ENCODE measurements at places on chromosomes 13 and 19.

DNA sequence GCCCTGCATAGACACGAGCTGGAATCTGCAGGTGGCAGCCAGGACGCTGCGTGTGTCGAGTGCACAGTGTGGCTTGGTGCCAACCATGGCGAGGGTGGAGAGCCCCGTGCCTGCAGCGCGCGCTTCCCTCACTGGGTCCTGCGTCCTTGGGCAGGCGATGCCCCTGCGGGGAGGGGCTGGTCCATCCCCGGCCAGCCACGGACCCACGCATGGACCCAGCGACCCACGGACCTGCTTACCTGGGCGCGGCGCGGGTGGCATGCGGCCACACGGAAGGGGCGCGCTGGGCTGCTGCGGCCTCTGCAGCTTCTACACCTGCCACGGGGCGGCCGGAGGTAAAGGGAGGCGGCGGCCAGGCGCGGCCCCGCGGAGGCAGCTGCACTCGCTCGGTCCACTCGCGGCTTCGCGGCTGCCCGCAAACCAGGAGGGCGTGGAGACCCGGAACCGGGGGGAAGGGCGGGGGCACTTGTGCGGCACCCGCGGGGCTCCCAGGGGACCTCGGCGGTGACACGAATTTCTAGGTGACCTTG lies 569 bp upstream of the MCF2L start:
- peak; percentile 65 for DNase-seq

- DNase-seq = no peak
These were observed 135.5 kb downstream of the FOXO1 start for GRCh38 chr13:40530961-40531360.

DNA sequence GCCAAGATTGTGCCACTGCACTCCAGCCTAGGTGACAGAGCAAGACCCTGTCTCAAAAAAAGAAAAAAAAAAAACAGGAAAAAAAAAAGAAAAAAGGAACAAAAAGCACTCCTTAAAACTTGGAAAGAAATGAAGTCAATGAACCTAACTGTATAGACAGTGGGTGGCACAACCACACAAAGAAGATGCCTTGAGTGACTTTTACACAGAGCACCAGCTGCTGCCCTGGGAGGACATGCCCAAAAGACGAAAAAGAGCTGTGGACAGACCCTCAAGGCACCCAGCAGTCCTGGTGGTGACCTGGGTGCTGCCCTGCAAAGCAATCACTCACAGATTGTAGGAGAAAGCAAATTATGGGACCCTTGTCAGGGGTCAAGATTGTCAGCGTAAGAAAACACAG lies 5.9 kb upstream of the LAMP1 start:
- no peak for DNase-seq

DNA sequence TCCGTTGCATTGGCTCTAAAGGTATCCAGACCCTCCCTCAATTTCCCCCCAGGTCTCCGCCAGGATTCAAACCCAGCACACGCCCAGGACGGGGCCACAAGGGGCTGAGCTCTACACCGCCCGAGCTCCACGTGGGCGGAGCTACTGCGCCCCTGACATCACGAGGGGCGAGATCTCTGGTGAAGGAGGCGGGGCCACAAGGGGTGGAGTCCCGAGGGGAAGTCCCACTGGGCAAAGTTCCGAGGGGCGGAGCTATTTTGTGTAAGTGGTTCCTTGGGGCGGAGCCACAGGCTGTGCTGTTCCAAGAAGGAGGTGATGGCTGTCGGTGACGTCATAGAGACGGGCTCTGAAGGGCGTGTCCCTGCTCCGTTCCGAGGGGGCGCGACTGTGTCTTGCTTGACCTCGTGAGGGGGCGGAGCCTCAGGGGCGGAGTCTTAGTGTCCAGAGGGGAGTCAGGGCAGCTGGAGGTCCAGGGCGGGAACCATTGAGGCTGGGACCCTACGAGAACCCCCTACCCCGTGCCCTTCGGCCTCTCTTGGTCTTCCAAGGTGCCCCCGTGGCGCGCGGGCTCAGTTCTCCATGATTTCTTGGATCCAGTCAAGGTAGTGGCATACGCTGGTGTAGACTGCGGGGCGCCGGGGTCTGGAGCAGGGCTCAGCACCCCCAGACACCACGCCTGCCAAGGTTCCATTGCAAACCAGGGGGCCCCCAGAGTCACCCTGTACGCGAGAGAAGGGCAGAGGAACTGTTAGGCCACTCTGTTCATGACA lies 1.3 kb upstream of the KLK8 start:
- no peak for DNase-seq

- no peak for DNase-seq
These were observed 762 bp downstream of the ZNF45 start for GRCh38 chr19:43934055-43934984.

- DNase-seq = peak; percentile 35
These were observed 16.8 kb downstream of the SPC24 start for GRCh38 chr19:11138601-11139300.

- DNase-seq = no peak
These were observed 5.1 kb upstream of the SIGLEC7 start for GRCh38 chr19:51136851-51137551.

- DNase-seq = no peak
These were observed 844 bp upstream of the RFX1 start for GRCh38 chr19:14006766-14007562.

DNA sequence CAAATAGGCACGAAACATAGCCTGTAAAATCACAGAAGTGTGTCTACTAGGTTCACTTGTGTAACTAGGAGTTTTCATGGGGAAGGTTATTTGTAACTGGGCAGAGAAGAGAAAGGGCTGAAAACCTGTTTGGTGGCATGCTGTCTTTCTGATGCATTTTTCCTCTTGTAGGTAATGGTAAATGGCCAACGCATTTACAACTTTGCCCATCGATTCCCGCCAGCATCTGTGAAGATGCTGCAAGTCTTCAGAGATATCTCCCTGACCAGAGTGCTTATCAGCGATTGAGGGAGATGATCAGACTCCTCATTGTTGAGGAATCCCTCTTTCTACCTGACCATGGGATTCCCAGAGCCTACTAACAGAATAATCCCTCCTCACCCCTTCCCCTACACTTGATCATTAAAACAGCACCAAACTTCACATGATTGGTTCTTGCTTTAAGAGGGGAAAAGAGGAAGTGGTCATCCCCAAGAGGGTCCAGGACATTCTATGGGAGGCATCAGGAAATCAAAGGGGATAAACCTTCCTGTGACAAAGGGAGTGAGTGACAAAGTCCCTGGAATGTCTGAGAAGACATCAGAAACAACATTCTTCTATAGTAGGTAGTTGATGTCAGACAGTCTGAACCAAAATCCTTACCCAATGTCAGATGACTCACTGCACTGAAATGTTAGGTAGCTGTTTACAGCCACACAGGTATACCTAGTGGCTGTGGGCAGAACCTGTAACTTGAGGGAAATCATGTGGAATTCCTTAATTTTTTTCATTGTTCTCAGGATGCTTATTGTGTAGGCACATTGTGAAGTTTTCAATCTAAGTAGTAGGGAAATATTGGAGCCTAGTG lies 5.0 kb downstream of the LGALS14 start:
- DNase-seq = no peak

DNA sequence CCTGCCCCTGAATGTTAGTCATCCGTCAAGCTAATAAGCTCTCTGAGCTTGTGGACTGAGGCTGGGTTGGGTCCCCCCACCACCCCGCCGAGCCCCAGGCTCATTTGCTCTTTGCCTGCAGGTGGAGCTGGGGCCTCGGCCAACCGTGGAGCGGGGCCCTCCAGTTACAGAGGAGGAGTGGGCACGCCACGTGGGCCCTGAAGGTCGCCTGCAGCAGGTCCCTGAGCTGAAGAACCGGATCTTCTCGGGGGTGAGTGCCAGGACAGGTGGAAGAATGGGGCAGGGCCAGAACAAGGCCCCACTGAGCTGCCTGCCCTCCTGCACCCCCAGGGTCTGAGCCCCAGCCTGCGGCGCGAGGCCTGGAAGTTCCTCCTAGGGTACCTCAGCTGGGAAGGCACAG lies 5.1 kb downstream of the TBC1D17 start:
- DNase-seq = no peak

DNA sequence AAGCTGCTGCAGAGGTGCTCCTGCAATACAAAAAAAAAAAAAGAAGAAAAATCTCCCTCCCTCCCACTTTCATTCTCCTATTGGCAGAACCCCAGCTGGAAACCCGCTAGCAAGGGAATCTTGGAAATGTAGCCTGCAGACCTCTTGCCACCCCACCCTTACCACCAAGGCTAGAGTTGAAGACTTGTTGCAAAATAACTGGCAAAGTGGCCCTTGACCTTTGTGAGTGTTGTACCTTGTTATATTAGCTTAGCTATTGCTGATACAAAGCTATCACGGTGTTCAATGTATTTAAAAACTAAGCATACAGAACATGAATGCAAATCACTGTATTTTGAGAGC lies 57.5 kb upstream of the KCTD4 start:
- DNase-seq = no peak

GRCh38 chr13:43760257-43760656 lies 26.5 kb downstream of the ENOX1 start:
- DNase-seq = no peak

- DNase-seq = no peak
These were observed 278.8 kb downstream of the TSHZ3 start for GRCh38 chr19:31070146-31071065.

DNA sequence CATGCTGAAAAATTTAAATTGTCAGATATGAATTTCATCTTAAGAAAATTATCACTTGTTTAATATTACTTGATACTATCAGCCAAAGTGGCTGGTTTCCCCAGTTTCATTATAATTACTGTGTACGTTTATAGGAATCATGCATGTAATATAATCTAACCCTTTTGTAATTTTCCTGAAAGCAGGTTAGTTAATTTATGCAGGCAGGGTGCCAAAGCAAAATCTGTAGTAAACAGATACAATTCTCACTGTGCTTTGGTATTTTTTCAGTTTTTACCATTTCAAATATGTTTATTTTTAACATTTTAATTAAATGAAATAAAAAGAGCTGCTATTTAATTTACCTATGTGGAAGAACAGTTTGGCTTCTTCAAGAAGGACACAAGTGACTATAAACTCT lies 1227.5 kb upstream of the MIR17HG start:
- no peak for DNase-seq

DNA sequence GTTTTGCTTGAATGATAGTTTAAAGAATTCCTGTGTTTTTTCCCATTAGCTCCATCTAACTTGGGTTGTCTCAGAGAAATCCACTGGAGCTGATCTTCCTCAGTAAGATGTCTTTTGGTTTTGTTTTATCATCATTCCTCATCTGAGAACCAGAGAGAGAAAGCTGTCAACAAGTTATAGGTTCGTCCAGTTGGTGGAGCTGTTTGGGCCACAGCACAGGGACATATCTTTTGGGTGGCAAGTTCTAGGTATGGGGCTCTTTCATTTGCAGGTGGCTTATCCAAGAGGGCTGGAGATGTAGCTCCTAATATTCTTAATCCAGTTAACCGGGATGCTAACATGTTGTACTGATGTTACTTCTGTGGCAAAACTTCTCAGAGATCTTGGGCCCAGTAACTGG lies 174.2 kb downstream of the KCNRG start:
- DNase-seq = no peak

- no peak for DNase-seq
These were observed 5.1 kb upstream of the SPACA6 start for GRCh38 chr19:51687791-51688670.

DNA sequence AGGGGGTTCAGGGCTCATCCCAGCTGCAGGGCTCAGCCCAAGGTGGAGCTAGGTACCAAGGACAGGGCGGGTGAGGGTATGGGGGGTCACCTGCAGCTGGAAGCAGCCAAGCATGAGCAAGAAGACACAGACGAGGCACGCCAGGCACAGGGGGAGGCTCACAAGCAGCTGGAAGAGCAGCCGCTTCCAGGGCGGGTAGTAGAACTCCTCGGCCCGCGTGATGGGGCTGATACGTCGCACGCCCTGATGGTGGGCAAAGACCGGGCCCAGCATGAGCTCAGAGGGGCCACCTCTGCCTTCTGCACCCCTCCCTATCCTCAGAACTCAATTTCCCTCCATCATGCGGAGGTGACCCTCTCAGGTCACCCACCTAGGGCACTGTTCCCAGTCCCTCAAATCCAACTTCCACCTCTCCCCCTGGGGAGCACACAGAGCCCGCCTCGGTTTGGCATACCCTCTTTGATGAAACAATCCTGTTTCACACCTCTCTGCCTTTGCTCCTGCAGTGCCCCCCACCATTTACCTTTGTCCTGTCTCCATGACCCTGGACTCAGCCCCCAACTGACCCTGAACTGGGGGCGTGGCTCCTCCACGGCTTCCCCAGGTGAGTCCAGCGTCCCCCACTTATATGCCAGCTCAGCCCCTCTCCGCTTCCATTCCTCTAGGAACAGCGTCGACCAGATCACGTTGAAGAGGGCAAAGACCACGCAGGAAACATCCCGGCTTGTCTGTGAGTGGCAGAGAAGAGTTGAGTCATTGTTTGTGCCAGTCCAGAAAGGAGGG lies 4.2 kb downstream of the ANO8 start:
- DNase-seq = peak; percentile 37

DNA sequence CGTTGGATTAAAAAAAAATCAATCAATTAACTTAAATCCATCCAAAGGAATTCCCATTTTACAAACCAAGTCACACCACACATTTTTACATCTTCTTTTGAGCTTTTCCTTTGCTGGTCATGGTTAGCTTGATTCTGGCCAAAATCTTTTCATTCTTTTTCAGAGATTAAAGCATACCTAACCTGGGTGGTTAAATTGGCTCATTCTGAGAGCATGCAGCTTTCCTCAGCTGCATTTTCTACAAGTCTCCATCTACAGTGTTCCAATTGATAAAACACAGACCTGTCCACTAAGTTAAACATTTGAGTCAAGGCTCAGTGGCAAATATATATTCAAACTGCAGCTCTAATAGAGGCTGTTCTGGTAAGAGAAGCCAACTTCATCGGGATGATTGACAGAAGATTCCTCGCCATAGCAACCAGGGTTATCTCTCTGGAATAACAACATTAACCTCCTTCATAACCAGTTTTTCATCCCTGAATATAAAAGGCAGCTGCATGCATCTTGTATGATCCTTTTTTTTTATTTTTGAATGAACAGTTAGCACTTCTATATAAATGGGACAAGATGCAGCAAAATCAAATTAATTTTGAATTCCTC lies 106.2 kb downstream of the DNAJC15 start:
- no peak for DNase-seq

DNA sequence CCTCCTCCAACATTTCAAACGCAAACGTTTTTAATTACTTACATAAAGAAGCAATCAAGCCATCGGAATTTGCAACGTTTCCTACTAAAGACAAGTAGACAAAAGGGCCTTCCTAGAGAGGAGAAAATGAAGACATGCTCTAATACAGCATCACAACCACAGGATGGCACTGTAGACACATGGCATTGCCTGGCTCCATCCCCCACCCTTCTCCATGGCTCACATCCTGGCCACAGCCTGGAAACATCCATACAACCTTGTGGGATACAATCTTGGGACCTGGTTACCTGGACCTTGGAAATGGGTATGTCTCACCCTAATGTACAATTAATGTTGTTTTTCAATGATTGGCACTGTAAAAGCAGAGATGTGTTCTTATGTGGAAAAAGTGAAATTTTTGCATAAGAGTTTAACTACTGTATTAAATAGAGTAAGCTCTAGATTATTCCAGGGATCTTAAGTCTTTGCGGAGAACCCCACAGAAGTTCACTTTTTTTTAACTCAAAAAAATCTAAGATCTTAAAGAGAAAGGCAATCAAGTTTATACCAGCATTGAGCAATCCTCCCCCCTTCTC lies 21.5 kb downstream of the EBPL start:
- DNase-seq = peak; percentile 63

All from 8988T (cell line).